Kidney (tissue), 22 donors: ENCODE measurements at places on chromosomes 3 and 15. TPM values are rescaled to one million over a fixed set of nuclear protein-coding genes. Genes with fewer than 3 reads are reported as not detected.

DNA sequence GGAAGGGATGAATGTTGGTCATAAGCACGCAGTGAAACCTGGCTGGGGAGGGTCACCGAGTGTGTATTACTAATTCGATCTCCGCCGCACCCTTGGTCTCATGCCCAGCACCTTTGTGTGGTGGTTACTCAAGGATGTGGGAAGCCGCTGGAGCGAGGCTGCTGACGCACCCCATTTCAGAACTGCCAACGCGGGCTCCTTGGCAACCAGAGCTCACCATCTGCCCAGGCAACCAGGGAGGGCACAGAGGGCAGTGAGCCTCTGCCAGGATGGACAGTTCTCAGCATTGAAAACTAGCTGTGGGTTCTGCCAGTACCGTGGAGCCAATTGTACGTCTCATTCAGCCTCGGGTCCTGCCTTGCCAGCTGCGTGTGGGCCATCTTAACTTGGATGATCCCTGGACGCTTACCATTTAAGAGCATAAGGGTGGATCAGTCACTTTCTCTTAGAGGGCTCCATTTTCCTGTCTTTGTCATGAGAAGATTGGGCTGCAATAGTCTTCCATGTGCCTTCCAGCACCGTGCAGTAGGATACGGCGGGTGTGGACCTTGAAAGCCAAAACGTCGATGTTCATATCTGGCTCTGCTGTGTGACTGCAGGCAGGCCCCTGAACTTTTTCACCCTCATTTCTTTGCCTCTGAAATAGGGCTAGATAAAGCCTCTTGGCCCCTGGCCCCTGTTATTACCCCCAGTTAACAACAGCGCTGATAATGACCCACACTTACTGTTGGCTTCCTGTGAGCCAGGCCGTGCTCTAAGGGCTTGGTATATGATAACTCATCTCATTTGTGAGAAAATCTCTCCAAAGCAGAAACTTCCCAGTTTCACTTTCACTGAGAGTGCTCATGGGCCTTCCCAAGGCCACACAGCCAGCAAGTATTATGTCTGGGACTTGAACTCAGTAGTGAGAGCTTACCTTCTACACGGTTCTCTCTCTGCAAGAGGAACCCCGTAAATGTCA lies 238.8 kb downstream of the OPA1 start:
- no peaks in the 10 kb centered on the region for H3K27me3 ChIP-seq
- DNase-seq, result no peak
- H3K4me1 ChIP-seq, result no peaks in the 10 kb centered on the region
- H3K27ac ChIP-seq, result no peak overlapping the region
- no peaks in the 10 kb centered on the region for H3K36me3 ChIP-seq

DNA sequence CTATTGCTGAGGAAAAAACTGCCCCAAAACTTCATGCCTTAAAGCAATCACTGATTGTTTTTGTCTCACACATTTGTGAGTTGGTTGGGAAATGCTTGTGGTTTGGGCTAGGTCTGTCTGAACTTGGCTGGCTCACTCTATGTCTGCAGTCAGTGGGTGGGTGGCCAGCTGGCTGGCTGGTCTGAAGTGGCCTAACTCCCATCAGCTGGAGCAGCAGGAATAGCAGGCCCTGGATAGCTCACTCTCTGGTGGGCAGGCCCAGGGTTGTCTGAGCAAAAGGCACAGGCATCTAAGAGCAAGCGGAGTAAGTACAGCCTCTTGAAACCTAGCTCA lies 37.7 kb upstream of the PRR20G start:
- H3K27ac ChIP-seq, result no peak overlapping the region
- no peaks in the 10 kb centered on the region for H3K4me1 ChIP-seq
- H3K27me3 ChIP-seq, result no peaks in the 10 kb centered on the region
- no peak overlapping the region for H3K4me3 ChIP-seq
- no peaks in the 10 kb centered on the region for H3K36me3 ChIP-seq

DNA sequence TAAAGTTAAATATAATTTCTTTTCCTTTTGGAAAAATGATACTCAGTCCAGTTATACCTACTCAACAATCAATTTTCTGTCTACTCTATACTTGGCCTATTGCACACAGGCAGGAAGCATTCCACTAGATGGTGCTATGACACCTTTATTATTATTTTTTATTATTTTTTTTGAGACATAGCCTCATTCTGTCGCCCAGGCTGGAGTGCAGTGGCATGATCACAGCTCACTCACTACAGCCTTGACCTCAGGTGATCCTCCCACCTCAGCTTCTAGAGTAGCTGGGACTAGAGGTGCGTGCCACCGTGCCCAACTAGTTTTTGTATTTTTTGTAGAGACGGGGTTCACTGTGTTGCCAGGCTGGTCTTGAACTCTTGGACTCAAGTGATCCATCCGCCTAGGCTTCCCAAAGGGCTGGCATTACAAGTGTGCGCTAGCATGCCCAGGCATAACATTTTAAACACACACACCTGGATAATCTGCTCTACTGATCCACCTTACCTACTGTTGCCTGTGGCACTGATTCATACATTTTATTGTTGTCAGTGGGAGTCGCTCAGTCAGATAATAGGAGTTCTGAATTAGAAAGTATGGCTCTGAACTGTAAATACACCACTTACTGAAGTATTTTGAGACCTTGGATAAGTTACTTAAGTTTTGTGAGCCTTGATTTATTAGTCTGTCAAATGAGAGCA lies 56.2 kb downstream of the EIF3J start:
- H3K4me3 ChIP-seq, result no peak overlapping the region
- no peak overlapping the region for H3K27ac ChIP-seq
- no peak for DNase-seq
- no peaks in the 10 kb centered on the region for H3K27me3 ChIP-seq
- no peaks in the 10 kb centered on the region for H3K4me1 ChIP-seq
- H3K36me3 ChIP-seq, result peaks cover 36% of the 10 kb centered on the region

GRCh38 chr3:177554895-177555759 lies 357.8 kb upstream of the TBL1XR1 start:
- H3K36me3 ChIP-seq, result no peaks in the 10 kb centered on the region
- no peak overlapping the region for H3K27ac ChIP-seq
- no peak overlapping the region for H3K4me3 ChIP-seq
- H3K4me1 ChIP-seq, result no peaks in the 10 kb centered on the region
- H3K27me3 ChIP-seq, result no peaks in the 10 kb centered on the region
- no peak for DNase-seq

- H3K4me3 ChIP-seq, result no peak overlapping the region
- no peaks in the 10 kb centered on the region for H3K27me3 ChIP-seq
- DNase-seq, result peak; percentile 13
- H3K36me3 ChIP-seq, result no peaks in the 10 kb centered on the region
These were observed 353.6 kb downstream of the CNTN4 start for GRCh38 chr3:2452249-2452648.

GRCh38 chr3:177838766-177839350 lies 641.6 kb upstream of the TBL1XR1 start:
- H3K4me3 ChIP-seq, result no peak overlapping the region
- H3K27ac ChIP-seq, result no peak overlapping the region
- H3K36me3 ChIP-seq, result no peaks in the 10 kb centered on the region

DNA sequence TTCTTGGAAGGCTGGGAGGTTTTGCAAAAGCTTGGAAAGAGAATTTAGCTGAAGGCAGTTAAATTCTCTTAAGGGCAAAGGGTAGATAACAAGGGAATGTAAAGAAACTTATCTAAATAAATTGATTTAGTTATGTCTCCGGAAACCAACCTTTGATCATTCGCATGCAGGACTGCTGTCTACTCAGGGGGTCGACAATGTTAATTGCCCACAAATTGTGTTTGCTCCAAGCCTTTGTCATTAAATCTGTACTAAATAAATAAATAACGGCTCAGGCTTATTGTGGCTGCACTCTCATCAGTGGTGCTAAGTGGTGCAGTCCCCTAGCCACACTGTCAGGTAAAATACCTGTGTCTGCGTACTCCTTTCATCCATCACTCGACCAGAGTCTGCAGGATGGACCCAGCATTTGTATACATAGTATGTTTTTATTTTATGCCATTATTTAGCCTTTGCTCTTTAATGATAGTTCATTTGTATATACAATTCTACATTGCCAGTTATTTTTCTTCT lies 497.4 kb upstream of the RASGRP1 start:
- no peaks in the 10 kb centered on the region for H3K36me3 ChIP-seq
- no peaks in the 10 kb centered on the region for H3K27me3 ChIP-seq
- H3K4me1 ChIP-seq, result no peaks in the 10 kb centered on the region
- no peak overlapping the region for H3K4me3 ChIP-seq
- DNase-seq, result no peak
- no peak overlapping the region for H3K27ac ChIP-seq

The PLSCR2 gene
- total RNA-seq, result 1.4 TPM

The VGLL4 gene
- total RNA-seq, result 78.5 TPM

The AP3B2 gene
- 4.7 TPM for total RNA-seq

The FANCD2OS gene
- total RNA-seq, result not detected

The FRMD4B gene
- total RNA-seq, result 50.5 TPM

The WDR93 gene
- 2.5 TPM for total RNA-seq

The LYZL4 gene
- not detected for total RNA-seq
